ENCODE measurements at places on chromosomes 7 and 10. TPM values are rescaled to one million over a fixed set of nuclear protein-coding genes. Genes with fewer than 3 reads are reported as not detected.

GRCh38 chr7:55307123-55307916 is 57.8 kb upstream of the LANCL2 start:
- H3K36me3 ChIP-seq: no peaks in the 10 kb centered on the region
- no peak overlapping the region for H3K27ac ChIP-seq
- H3K4me3 ChIP-seq: no peak overlapping the region

GRCh38 chr10:7082967-7083366 is 327.9 kb downstream of the SFMBT2 start:
- peaks cover 7% of the 10 kb centered on the region for H3K4me1 ChIP-seq
- H3K36me3 ChIP-seq: no peaks in the 10 kb centered on the region
- DNase-seq: peak; percentile 12
- H3K27me3 ChIP-seq: no peaks in the 10 kb centered on the region

GRCh38 chr10:95864906-95865813 is 42.6 kb upstream of the CC2D2B start:
- H3K36me3 ChIP-seq: no peaks in the 10 kb centered on the region
- H3K27me3 ChIP-seq: no peaks in the 10 kb centered on the region
- no peak overlapping the region for H3K4me3 ChIP-seq
- peak; percentile 86 for DNase-seq

The SNCG gene
- 10.6 TPM for total RNA-seq

GRCh38 chr10:99519690-99520039 is 13.1 kb upstream of the NKX2-3 start:
- H3K4me1 ChIP-seq: no peaks in the 10 kb centered on the region
- H3K27ac ChIP-seq: no peak overlapping the region
- no peaks in the 10 kb centered on the region for H3K36me3 ChIP-seq

GRCh38 chr10:112438356-112438755 is 8.4 kb downstream of the ZDHHC6 start:
- DNase-seq: no peak
- H3K36me3 ChIP-seq: peaks cover 16% of the 10 kb centered on the region
- no peak overlapping the region for H3K27ac ChIP-seq
- no peaks in the 10 kb centered on the region for H3K27me3 ChIP-seq
- no peak overlapping the region for H3K4me3 ChIP-seq

- H3K36me3 ChIP-seq: no peaks in the 10 kb centered on the region
- no peaks in the 10 kb centered on the region for H3K4me1 ChIP-seq
- no peaks in the 10 kb centered on the region for H3K27me3 ChIP-seq
- no peak overlapping the region for H3K4me3 ChIP-seq
Measured at GRCh38 chr7:83559887-83560286, 89.1 kb downstream of the SEMA3E start.

The TRIM73 gene
- total RNA-seq: 0.18 TPM

DNA sequence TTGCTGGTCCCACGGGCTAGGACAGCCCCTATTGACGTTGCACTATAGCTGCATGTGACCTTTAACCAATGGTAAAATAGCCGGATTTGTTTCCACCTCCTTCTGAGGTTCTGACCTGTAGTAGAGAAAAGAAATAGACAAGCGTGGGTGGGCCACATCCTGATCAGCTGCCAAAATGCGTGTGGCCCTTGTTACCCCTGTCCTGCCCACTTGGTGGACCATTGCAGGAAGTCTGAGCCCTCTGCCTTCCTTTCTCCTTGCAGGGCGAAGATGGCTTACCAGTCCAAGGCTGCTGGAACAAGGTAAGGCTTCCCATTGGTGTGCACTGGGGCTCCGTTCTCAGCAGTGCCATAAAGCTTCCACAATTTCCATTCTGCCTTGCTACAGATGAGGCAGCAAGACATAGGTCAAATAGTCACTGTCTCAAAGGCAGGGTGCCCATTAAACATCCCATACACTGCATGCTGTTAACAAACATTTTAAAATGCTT is 95.9 kb upstream of the MACROH2A2 start:
- H3K27ac ChIP-seq: no peak overlapping the region
- H3K4me1 ChIP-seq: peaks cover 4% of the 10 kb centered on the region
- H3K27me3 ChIP-seq: no peaks in the 10 kb centered on the region
- 0 out of 2 replicates have a peak, but pooled peaks cover 2% of the 10 kb centered on the region for H3K36me3 ChIP-seq
- DNase-seq: no peak
- H3K4me3 ChIP-seq: no peak overlapping the region

- no peaks in the 10 kb centered on the region for H3K36me3 ChIP-seq
- H3K27me3 ChIP-seq: no peaks in the 10 kb centered on the region
- H3K4me3 ChIP-seq: no peak overlapping the region
- no peak for DNase-seq
Measured at GRCh38 chr10:68804692-68805091, 22.6 kb upstream of the STOX1 start.

GRCh38 chr7:27997188-27997707 is 183.3 kb downstream of the JAZF1 start:
- H3K4me1 ChIP-seq: peaks cover 3% of the 10 kb centered on the region
- H3K27me3 ChIP-seq: no peaks in the 10 kb centered on the region
- H3K4me3 ChIP-seq: no peak overlapping the region
- H3K27ac ChIP-seq: no peak overlapping the region
- no peak for DNase-seq
- no peaks in the 10 kb centered on the region for H3K36me3 ChIP-seq

The SLF2 gene
- total RNA-seq: 21.7 TPM

The CACNB2 gene
- total RNA-seq: 0.36 TPM

DNA sequence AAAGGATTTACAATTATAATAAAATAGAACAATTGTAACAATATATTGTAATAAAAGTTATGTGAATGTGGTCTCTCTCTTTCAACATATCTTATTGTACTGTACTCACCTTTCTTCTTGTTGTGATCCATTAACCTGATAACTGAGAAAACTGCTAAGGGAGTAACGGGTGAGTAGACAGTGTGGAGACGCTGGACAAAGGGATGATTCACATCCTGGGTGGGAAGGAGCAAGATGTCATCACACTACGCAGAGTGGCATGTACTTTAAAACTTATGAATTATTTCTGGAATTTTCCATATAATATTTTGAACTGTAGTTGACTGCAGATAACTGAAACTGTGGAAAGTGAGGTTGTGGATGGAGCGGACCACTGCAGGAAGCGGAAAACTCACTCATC is 91.2 kb upstream of the PLPP4 start:
- no peaks in the 10 kb centered on the region for H3K27me3 ChIP-seq
- H3K4me3 ChIP-seq: no peak overlapping the region
- no peaks in the 10 kb centered on the region for H3K4me1 ChIP-seq
- H3K36me3 ChIP-seq: no peaks in the 10 kb centered on the region
- H3K27ac ChIP-seq: no peak overlapping the region

The TAS2R3 gene
- total RNA-seq: 0.72 TPM

The CTAGE4 gene
- not detected for total RNA-seq

The FBXO24 gene
- total RNA-seq: 0.54 TPM

The STEAP1B gene
- total RNA-seq: 21.1 TPM

- no peak overlapping the region for H3K4me3 ChIP-seq
- H3K27me3 ChIP-seq: no peaks in the 10 kb centered on the region
- H3K27ac ChIP-seq: no peak overlapping the region
- peak; percentile 70 for DNase-seq
- no peaks in the 10 kb centered on the region for H3K36me3 ChIP-seq
- H3K4me1 ChIP-seq: peaks cover 4% of the 10 kb centered on the region
Measured at GRCh38 chr10:51117794-51118193, 43.5 kb downstream of the PRKG1 start.

The FEZF1 gene
- not detected for total RNA-seq

The DKK1 gene
- 74.7 TPM for total RNA-seq

GRCh38 chr10:89037096-89037495 is 46.5 kb downstream of the FAS start:
- DNase-seq: no peak
- H3K27me3 ChIP-seq: no peaks in the 10 kb centered on the region
- H3K4me3 ChIP-seq: no peak overlapping the region
- H3K4me1 ChIP-seq: peaks cover 7% of the 10 kb centered on the region
- no peak overlapping the region for H3K27ac ChIP-seq
- 0 out of 2 replicates have a peak, but pooled peaks cover 1% of the 10 kb centered on the region for H3K36me3 ChIP-seq

DNA sequence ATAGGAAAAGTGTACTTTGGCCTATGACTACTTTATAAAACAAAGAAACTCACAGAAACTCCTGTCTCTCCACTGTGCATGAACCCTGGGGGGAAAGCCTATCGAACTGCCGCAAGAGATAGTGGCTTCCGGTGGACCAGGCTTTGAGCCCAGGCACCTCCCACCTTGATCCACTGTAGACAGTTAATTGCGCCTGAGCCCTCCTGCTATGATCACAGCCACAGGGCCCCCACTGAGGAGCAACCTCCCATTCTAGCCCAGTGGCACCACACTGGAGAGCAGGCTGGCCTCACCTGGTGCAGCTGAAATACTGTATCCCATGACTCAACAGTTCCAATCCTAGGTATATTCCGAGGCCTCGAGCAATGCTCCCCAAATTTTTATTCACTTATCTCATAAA is 98.8 kb downstream of the COBL start:
- no peak overlapping the region for H3K4me3 ChIP-seq
- H3K27ac ChIP-seq: no peak overlapping the region
- no peaks in the 10 kb centered on the region for H3K27me3 ChIP-seq
- no peaks in the 10 kb centered on the region for H3K36me3 ChIP-seq
- H3K4me1 ChIP-seq: no peaks in the 10 kb centered on the region
- no peak for DNase-seq

DNA sequence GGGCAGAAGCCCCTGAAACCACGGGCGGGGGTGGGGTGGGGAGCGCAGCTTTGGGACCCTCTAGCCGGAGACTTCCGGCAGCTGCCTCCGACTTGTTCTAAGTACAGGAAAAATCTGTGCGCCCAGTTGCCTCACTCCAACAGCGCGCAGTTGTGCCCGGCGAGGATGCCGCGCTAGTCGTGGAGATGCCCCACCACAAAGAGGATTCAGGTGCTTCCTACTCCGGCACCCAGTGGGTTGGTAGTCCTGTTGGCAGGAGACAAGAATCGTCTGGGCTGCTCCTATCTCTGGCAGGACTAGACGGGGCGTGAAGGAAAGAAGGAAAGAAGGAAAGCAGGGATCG is 465 bp upstream of the NPY start:
- no peak overlapping the region for H3K4me3 ChIP-seq
- H3K4me1 ChIP-seq: no peaks in the 10 kb centered on the region
- no peaks in the 10 kb centered on the region for H3K36me3 ChIP-seq
- no peak for DNase-seq

DNA sequence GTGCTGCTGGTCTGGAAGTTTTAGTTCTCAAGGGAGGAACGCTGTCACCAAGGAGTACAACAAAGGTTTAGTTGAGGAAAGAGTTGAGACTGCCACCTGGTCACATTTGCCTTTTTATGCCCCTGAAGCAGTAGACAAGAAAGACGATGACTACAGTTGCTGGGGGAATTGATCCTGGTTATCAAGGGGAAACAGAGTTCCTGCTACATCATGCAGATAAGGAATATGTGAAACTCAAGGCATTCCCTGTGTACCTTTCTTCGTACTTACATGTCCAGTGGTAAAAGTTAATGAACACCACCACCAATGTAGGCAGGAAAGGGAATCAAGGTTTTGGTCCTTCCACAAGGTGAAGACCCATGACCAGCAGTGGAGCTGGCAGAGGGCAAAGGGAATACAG is 31.8 kb downstream of the SLC35B4 start:
- H3K4me1 ChIP-seq: no peaks in the 10 kb centered on the region
- peaks cover 12% of the 10 kb centered on the region for H3K27me3 ChIP-seq
- DNase-seq: no peak
- no peaks in the 10 kb centered on the region for H3K36me3 ChIP-seq

The MYOZ1 gene
- 0.18 TPM for total RNA-seq

The MNX1 gene
- not detected for total RNA-seq

The ZKSCAN1 gene
- total RNA-seq: 30.3 TPM

DNA sequence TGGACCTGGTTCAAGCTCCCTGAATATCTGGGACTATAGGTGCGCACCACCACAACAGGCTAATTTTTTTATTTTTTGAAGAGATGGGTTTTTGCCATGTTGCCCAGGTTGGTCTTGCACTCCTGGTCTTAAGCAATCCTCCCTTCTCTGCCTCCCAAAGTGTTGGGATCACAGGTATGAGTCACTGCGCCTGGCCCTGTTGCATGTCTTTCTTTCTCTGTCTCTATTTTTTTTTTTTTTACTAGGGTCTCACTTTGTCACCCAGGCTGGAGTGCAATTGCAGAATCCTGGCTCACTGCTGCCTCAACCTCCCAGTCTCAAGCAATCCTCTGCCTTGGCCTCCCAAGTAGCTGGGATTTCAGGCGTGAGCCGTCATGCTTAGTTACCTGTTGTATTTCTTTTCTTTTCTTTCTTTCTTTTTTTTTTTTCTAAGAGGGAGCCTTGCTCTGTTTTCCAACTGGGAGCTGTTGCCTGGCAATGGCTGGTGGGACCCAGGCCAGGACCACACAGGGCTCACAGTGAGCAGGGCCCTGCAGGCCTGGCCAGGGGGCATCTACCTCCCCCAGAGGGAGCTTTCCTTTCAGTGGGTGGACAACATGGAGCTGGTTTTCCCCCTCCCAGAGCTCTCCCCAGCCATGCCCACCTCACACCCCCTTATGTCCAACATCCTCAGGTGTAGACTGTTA is 6.0 kb downstream of the MYL7 start:
- H3K27me3 ChIP-seq: peaks cover 3% of the 10 kb centered on the region
- no peak for DNase-seq
- no peaks in the 10 kb centered on the region for H3K36me3 ChIP-seq
- H3K4me1 ChIP-seq: peaks cover 10% of the 10 kb centered on the region
- no peak overlapping the region for H3K27ac ChIP-seq
- no peak overlapping the region for H3K4me3 ChIP-seq

DNA sequence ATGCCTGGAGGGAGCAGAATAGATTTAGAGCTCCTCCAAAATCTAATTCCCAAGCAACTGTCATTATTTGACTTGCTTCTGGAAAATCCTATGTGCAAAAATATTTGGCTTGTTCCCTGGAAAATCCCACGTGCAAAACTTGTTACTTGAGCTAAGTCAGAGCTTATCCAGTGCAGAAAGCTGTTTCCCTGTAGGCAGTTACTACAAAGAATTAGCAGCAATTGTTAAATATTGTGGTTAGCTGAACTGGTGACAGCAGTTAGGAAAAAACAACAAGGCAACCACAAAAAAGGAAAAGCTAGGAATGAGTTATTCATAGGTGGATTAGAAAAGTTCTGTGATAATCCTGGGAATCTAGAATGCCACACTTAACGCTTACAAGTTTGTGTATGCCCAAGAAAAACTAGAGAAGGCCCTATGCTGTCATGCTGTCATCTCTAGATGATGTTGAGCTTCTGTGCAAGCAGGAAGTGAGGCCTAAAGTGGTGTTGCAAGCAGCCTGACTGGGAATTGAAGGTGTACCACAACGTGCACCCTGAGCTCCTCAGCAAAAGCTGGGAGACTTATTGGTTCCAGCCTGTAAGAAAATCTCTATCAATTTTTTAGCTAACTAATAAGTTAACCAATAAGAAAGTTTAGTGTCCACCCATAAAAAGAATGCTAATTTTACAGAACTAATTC is 738.6 kb upstream of the LRRTM3 start:
- H3K36me3 ChIP-seq: no peaks in the 10 kb centered on the region
- H3K4me1 ChIP-seq: no peaks in the 10 kb centered on the region
- no peak overlapping the region for H3K4me3 ChIP-seq
- DNase-seq: no peak
- no peak overlapping the region for H3K27ac ChIP-seq
- H3K27me3 ChIP-seq: no peaks in the 10 kb centered on the region

DNA sequence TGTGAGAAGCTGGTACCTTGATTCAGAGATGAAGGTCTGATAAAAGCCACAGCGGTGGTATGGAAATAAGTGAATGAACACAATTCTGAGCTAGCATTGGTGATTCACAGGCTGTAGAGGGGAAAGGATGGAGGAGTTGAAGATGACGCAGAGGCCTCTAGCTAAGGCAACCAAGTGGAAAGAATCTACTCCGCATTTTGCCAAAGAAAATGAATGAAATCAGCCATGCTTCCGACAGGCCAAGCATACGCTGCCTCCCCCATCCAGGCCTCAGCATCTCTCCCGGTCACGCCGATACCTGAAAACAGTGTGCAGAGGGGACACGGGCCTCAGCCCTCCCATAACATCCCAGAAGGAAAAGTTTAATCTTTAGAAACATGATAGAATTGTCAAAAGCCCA is 124.3 kb upstream of the UNC5B start:
- H3K36me3 ChIP-seq: no peaks in the 10 kb centered on the region
- peaks cover 9% of the 10 kb centered on the region for H3K27me3 ChIP-seq
- H3K27ac ChIP-seq: no peak overlapping the region
- H3K4me1 ChIP-seq: no peaks in the 10 kb centered on the region
- DNase-seq: no peak
- no peak overlapping the region for H3K4me3 ChIP-seq

The FAM237B gene
- not detected for total RNA-seq

Data from IMR-90 (cell line).